AG09319 (cell line): ENCODE measurements at places on chromosomes 3 and 15.

GRCh38 chr3:182490596-182491491 lies 302.5 kb upstream of the ATP11B start:
- DNase-seq, result no peak

- no peak for DNase-seq
Measured at GRCh38 chr3:173439004-173439403, 41.5 kb downstream of the NLGN1 start.

GRCh38 chr3:89114841-89115223 lies 7.4 kb downstream of the EPHA3 start:
- DNase-seq, result no peak

DNA sequence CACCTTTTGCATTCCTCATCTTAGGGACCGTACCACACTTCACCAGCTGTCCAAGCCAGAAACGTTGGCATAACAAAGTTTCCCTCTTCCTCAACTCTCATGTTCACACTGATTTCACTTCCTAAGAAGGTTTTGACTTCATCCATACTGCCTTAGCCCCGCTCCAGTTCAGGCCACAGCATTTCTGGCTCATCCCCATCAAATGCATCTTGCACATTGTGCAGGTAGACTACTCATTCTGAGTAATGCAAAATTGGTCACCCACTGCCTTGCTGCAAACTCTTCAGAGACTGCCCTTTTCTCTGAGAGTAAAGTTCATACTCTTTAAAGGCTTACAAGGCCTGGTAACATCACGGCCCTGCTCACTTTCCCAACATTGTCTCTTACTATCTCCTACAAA lies 8.8 kb downstream of the NUSAP1 start:
- no peak for DNase-seq

DNA sequence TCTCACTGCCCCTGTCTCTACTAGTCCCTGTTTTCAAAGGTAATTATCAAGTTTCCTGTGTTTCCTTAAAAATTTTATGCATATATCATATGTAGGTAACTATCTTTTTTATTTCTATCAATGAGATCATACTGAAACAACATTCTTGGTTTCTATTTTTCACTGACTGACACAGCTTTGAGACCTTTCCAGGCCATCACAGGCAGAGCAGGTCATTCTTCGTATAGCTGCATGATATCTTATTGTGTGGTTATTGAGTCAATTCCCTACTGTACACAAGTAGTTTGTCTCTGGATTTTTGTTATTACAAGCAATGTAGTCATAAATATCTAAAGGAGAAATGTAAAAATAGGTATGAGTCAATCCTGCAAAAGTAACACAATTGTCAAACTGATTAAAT lies 169.6 kb downstream of the CFAP20DC start:
- no peak for DNase-seq

DNA sequence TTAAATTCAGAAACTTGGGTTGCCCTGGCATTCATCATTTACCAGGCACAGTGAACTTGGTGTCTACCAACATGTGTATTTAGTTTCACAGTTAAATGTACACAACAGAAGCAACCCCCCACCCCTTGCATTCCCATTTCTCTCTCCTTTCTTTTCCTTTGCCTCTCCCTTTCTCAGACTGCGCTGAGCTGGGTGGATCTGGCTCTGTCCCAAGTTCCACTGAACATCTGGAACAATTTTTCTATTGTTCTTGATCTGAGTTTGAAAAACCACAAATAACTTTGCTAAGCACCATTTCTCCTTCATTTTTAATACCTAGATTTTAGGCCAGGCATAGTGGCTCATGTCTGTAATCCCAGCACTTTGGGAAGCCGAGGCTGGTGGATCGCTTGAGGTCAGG lies 242.2 kb downstream of the ABHD5 start:
- DNase-seq, result peak; percentile 22

GRCh38 chr3:52846432-52846965 lies 11.7 kb upstream of the MUSTN1 start:
- no peak for DNase-seq

- DNase-seq, result no peak
Measured at GRCh38 chr3:59286791-59287531, 237.1 kb upstream of the CFAP20DC start.

GRCh38 chr3:50316657-50317242 lies 5.8 kb downstream of the HYAL2 start:
- DNase-seq, result no peak

DNA sequence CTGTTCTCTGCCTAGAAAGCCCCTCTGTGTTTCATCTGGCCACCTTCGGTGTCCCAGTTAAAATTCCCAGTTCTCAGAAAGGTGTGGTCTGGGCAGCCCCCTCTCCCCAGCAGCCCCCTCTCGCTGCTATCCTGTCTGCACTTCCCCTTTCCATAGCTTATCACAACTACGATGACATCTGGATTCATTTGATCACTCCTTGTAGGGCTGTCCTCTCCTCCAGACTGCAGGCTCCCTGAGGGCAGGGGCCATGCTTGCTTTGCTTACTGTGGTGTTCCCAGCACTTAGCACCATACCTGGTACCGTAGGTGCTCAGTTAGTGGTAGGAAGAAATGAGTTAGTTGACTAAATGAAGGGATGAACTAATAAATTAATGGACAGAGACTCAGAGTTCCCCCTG lies 26.3 kb upstream of the GOLGA6C start:
- no peak for DNase-seq

DNA sequence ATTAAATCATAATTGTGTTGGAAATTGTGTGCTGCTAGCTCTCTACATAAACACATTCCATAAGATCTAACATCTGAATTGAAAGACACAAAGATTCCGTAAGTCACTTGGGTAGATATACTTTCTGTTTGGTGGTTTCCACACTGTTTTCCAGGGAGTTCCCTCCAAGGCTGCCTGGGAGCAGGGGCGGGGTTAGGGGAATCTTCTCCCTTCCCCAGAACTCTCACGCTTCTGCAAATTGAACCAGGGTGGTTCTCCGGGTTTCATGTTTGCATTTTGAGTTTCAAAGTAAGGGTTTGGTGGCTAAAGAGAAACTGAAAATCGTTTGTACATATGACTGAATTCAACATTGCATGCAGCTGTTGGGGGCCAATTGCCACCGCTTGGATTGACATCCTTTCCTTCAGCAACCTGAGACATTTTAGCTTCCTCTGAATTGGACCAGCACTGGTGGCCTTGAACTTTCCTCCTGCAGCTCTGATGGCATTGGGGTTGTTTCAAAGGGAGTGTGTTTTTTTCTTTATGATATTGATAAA lies 192.7 kb upstream of the FEZF2 start:
- no peak for DNase-seq

DNA sequence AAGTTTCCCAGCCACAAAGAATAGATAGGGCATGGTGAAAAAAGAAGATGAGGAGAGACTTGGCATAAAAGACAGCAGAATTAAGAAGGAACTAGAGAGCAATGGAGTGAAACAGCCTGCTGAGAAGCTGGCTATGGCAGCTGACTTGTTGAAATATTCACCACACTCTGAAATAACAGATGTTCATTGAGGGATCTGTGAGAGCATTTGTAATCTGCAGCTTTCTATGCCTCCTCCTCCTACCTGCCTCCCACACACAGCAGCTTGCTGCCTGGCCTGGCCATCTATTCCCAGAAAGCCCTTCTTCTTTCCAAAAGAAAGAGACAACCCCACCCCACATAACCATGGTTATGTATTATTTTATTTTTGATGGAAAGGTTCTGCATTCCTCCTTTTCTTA lies 303.9 kb downstream of the GAP43 start:
- no peak for DNase-seq

DNA sequence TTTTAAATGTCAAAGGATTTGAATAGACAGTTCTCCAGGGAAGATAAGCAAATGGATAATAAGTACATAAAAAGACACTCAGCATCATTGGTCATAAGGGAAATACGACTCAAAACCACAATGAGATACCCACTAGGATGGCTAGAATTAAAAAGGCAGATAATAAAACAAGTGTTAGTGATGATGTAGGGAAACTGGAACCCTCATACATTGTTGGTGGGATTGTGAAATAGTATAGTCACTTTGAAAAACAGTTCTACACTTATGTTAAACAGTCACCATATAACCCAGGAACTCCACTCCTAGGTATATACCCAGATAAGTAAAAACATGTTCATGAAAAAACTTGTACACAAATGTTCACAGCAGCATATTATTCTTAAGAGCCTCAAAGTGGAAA lies 72.5 kb downstream of the GPR156 start:
- DNase-seq, result no peak

- DNase-seq, result no peak
Measured at GRCh38 chr3:78507196-78507984, 1260.4 kb downstream of the ROBO1 start.

DNA sequence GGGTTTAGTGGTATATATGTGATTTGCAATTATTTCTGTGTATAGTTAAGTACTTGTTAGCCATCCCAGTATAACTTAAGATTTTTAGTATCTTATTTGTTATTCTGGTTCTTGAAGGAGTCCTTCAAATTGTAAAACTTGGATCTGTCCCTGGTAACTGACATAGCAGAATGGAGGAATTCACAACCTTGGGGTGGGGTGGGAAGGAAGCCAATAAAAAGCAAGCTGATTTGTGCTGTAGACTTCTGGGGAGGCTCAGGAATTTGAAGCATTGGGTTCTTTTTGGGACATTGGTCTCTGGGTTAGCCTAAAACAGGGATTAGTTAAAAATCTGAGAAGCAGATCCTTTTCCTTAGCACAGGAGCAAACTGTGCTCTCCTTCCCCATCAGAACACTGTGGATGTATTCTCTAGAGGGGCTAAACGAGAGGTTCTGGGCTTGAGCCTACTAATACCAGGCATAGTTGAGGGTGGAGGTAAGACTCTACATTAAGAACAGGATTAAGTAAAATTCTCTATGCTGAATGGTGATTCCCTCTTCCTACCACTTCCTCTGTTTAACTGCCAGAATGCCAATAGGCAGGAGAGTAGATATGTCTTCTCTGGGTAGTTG lies 42.2 kb downstream of the GMPS start:
- DNase-seq, result no peak

DNA sequence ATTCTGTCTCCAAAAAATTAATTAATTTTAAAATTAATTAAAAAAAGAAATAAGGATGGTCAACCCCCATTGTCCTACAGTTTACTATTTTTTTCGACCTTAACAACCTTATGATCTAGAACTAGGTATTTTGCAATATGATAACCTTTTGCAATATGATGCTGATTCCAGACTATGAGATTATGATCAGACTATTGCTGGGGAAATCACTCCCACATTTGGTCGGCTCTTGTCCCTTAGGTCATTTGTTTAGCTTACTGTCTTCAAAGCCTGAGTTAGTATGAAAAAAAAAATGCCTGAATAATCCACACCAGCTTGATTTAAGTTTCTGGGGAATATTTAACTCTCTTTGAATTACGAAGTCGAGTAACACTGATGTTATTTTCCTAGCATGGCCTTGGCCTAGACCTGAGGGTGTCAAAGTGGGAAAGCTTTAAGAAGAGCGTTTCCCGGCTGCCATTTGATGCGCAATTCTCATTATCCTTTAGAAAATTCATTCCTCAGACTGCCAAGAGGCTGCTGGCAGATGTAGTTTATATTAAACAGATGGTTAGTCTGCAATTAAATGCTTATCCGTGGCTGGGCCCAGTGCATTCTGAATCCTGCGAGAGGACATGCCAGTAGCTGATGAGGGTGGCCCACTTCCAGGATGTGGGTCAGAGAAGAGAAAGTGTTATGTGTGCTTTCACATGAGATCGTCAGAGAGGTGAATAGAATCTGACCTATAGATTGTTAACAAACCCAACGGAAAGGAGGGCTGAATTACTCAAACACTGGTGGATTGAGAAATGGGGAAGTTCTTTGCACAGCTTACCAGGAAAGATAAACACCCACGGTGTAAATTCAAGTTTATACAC lies 496.0 kb upstream of the THBS1 start:
- DNase-seq, result peak; percentile 71

GRCh38 chr3:58325525-58325992 lies 7.1 kb upstream of the PXK start:
- DNase-seq, result no peak

GRCh38 chr3:126147147-126147931 lies 33.0 kb downstream of the ALDH1L1 start:
- DNase-seq, result no peak

DNA sequence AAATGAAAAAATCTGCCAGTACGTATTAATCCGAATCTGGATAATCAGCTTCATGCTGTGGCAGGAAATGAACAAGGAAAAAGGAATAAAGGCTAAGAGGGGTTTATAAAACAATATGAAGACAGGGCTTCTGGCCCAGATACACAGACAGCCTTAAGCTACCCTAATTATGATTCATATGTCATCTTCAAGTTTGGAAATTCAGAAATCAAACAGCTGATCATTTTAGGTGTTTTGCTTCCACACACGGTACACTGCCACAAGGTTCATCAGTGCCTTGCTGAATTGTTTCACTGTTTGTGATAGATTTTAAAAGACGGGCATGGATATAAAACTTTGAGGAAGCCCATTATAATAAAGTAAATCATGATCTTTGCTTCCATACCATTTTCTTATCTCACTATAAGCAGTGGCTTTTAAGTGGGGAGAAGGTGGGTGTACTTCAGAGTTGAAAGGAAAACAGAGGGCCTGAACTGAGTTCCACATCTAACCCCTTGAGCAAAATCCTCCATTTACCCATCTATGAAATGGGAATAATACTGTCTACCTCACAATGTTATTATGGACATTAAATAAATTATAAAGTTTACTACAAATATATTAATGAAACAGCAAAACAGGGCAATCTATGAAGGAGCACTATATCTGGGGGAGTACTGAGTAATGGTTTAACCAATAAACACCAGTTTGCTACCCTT lies 15.7 kb downstream of the GTPBP8 start:
- no peak for DNase-seq

GRCh38 chr3:122324871-122325323 lies at the start of gene CSTA:
Gene CSTA (plus strand): TSS chr3:122325248. CDS start chr3:122325293, 45 bp downstream.
- DNase-seq, result no peak

GRCh38 chr15:64024172-64025050 lies 21.9 kb downstream of the DAPK2 start:
- DNase-seq, result no peak

- no peak for DNase-seq
Measured at GRCh38 chr15:48366584-48367312, 35.5 kb downstream of the DUT start.

DNA sequence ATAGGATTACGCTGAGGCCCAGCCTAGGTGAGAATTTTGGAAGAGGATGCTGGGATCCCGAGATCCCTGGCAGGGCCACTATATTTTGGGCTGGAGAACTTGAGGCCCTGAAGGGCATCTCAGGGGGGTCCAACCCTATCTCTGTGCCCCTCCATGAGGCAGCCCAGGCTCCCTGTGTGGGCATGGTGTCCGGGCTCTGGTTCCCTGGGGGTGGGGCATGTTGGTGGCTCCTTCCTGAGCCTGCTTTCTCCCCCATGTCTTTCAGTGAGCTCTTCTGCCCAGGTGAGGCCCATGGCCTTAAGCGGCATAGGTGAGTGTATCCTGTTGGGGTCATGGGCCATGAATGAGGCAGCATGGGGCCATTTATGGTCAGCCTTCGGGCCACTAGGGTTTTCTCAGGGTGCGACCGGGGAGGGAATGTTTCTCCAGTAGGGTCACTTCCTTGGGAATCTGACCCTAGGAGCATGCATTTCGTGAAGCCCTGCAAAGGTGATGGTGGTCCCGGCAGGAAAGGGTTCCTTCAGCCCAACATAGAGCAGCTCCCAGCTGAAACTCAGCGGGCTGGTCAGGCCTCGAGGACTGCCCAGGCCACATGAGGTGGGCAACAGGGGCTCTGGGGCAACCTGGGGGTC lies 191.3 kb downstream of the UBE3A start:
- DNase-seq, result no peak
